Activated gamma-delta T cell treated with anti-CD3 and anti-CD28 coated beads, Interleukin-2, amount 50 U/mL, for 16 hours (primary cell): ENCODE measurements at places on chromosomes 7 and 10.

GRCh38 chr7:25894002-25894901, 257.7 kb upstream of the NFE2L3 start:
- DNase-seq = peak; percentile 2

DNA sequence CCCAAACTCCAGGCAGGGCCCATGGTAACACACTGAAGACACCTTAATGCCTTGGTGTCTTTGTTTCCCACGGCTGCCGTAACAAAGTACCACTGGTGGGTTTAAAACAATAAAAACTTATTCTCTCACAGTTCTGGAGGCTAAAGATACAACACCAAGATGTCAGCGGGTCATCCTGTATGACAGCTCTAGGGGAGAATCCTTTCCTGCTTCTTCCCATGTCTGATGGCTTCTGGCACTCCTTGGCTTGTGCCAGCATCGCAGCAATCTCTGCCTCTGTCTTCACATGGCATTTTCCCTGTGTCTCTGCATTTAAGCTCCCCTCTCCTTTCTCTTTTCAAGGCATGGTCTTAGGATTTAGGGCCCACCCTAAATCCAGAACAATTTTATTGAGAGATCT, 33.1 kb downstream of the PRSS2 start:
- no peak for DNase-seq

- DNase-seq = peak; percentile 14
Observed at GRCh38 chr7:111752022-111752582, 189.8 kb upstream of the IMMP2L start.

GRCh38 chr10:114876602-114877300, 55.2 kb downstream of the FHIP2A start:
- no peak for DNase-seq

DNA sequence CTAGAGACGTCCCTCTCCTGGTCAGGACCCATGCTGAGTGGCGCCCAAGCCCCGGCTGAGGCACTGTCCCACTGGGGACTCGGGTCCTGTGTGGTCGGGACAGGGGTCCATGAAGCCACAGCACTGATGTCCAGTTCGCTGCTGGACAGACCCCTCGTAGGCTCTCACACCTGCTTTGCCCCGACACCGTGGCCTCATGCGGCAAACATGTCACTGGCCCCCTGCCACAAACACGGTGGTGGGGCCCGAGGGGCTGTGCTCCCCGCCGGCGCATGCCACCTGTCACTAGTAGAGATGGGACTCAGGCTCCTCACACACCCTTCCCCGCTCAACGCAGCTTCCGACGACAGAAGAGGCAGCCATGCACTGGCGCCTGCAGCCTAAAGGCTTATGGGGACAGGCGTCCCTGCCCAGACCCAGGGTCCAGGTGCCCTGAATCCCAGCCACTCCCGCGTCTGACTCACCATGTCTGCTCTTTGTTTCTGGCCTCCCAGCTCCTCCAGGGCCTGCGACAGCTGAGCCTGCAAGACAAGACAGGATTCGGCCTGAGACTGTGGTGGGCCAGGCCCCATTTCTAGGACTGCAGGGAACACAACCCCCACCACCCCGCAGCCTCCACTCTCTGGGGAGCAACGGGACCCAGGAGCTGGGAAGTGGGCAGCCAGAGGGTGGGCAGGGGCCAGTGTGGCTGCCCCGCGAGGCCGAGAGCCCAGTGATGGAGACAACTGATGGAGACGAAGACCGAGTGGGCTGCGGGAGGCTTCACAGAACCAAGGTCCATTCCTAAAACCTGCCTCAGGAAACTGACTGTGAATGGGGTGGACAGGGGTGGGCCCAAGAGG, 230.9 kb downstream of the MAD1L1 start:
- DNase-seq = no peak

DNA sequence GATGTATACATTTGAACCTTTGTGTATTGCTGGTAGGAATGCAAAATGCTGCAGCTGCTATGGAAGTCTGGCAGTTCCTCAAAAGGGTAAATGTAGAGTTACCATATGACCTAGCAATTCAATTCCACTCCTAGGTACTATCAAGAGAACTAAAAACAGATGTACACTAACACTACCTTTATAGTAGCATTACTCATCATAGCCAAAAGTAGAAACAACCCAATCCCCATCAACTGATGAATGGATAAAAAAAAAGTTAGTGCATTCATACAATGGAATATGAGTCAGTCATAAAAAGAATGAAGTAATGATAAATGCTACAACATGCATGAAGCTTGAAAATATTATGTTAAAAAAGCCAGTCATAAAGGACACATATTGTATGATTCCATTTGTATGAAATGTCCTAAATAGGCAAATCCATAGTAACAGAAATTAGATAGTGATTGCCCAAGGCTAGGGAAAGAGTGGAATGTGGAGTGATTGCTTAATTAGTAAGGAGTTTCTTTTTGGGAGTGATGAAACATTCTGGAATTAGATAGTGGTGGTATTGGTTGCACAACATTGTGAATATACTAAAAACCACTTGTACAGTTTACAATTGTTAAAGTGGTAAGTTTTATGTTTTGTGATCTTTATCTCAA, 96.4 kb upstream of the AOAH start:
- no peak for DNase-seq

DNA sequence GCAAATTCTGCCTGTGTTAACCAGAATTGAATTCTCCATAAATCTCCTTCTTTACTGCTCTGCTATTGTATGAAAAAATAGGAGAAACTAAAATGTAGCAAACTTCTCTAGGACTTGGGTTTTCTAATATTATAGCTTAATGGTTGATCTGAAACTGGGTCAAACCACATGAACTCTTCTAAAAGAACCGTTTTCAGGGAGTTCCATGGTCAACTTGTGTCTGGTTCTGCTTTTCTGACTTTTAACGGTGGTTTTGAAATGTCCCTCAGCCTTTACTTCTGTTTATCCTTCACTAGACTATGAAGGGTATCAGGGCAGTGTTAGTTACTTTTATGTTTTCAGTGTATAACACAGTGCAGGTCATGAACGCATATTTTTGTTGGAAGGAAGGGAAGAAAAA, 242.2 kb downstream of the TSPAN12 start:
- DNase-seq = no peak

DNA sequence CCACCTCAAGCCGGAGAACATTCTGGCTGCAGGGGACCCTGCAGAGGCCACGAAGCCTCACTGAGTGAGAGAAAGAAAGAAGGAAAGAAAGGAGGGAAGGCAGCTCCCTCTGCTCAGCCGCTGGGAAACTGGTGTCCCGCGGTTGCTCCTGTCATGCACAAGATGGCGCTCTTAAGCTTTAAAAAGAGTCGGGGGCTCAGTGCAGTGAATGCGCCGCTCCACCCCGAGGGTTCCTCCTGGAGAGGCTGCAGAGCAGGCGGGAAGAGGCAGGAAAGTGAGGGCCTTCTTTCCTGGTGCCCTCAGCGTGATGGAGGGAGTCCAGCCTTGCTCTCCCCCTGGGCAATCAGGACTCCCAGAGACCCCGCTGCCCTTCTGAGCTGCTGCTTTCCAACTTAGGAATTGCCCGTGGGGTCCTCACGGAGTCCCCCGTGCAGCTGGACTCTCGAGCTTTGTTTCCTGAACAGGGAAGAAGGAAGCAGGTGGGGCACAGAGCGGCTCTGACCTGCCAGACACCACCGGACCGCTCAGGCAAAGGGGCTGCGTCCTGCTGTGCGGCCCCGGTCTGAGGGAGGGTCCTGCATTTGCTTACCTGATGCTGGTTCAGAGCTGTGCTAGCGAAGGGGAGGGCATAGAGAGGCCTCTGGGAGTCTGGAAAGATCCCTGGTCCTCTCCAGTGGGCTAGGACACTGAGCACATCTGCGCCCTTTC, 141.9 kb upstream of the MKI67 start:
- DNase-seq = no peak

DNA sequence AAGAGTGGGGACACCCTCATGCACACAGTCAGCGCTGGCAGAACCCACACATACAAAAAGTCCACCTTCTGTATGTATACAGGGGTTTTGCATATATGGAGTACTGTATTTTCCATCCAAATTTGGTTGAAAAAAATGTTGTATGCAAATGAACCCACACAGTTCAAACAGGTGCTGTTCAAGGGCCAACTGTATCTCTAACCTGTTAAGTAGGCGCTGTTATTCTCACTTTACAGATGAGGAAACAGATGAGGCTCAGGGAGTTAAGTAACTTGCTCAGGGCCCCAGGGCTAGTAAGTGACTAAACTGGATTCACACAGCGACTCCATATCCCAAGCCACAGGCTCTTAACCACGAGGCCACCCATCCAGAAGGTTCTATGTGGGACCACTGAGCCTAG, 69.9 kb downstream of the C10orf105 start:
- DNase-seq = no peak

- DNase-seq = no peak
Observed at GRCh38 chr7:89780291-89780690, 374.0 kb upstream of the STEAP1 start.

GRCh38 chr10:96984541-96985131, 152.5 kb downstream of the LCOR start:
- no peak for DNase-seq

DNA sequence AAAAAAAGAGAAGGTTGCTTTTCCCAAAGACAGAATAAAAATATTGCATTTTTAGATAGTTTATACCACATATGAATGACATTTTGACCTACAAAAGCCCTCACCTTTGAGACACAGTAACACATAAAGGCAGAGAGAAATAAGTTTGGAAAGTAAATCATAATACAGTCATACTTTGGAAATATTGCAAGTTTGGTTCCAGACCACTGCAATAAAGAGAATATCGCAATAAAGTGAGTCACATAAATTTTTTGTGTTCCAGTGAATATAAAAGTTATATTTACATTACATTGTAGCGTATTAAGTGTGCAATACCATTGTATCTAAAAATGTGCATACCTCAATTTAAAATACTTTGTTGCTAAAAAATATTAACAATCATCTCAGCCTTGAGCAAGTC, 40.3 kb downstream of the CCDC71L start:
- no peak for DNase-seq

DNA sequence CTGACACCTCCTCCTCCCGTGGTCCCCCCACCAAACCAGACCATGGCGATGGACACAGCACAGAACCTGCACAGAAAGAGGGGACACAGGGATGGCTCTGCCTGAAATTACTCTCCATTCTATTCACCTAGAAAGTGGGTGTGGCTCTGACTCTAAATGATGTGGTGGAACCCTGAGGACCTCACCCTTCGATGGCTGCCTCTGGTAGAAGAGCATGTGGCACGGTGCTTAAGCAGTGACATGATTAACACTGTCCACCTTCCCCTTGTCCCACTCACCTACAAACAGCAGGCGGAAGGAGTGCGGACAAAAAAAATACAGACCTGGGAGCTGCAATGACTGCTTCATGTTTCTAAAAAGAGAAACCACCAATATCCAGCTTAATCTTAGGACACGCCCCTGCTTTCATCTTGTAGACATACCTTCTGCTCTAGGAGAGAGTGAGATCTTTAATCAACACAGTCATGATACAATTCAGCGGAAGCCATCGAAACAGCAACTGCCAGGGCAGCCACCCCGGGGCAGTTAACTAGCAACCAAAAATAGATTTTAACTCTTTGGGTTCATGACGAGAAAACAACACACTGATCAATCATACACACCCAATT, 11.4 kb downstream of the JCAD start:
- no peak for DNase-seq
